Subcutaneous adipose tissue (tissue), 4 donors: ENCODE measurements at places on chromosomes 11 and 22. TPM values are rescaled to one million over a fixed set of nuclear protein-coding genes. Genes with fewer than 3 reads are reported as not detected.

Gene PHOX2A
- total RNA-seq: not detected

Gene CRYAB
- 295 TPM for total RNA-seq

Gene IGSF9B
- 1.3 TPM for total RNA-seq

Gene CLTCL1
- 7.3 TPM for total RNA-seq

Gene SCUBE1
- 4.6 TPM for total RNA-seq

Gene LIN7C
- total RNA-seq: 26.4 TPM
